ENCODE measurements at places on chromosomes 4 and X.

- peak; percentile 72 for DNase-seq
Measured at GRCh38 chr4:123505095-123506010, 108.8 kb downstream of the SPRY1 start.

DNA sequence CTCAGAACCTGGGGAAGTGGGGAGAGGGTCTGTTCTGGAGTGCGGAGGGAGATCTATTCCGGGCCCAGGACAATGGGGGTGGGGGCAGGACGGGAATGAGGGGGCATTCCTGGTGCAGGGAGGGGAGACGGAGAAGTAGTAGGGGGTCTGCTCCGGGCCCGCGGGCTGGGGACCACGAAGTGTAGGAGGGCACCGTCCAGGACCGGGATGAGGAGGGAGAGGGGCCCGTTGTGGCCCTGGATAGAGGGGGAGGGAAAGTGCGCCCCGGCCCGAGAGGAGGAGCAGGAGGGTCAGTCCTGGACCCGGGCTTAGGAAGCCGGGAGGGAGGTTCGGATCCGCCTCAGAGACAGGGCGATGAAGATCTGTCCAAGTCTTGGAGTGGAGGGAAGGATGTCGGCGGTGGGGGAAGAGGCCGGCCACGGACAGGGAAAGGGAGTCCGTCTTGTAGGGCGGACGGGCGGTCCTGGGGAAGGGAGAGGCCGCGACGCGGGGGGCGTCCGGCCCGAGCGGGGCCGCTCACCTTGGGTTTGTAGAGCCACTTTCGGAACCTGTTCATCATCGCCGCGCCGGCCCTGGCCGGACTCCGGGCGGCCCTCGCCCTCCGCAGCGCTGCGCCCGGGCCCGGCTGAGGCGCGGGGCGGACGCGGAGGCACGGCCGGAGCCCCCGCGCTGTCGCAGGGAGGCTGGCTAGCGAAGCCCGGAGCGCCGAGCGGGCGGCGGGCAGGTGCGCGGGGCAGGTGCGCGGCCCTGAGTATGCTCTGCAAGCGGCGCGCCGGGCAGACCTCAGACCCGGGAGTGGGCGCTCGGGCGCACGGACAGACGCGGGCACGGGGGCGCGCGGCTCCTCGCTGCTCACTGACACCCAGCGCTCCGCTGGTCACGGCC lies at the start of gene ZFYVE28:
Gene ZFYVE28, minus strand, starts transcription at position 881 of the 885 bp plus-strand sequence. Its CDS starts 322 bp downstream, at position 559.
- DNase-seq: peak; percentile 29

- DNase-seq: no peak
Measured at GRCh38 chrX:16484338-16484737, 165.6 kb upstream of the S100G start.

- DNase-seq: no peak
Measured at GRCh38 chr4:127685292-127685691, 44.9 kb upstream of the SLC25A31 start.

GRCh38 chr4:76626686-76627465 lies 191.8 kb downstream of the SHROOM3 start:
- no peak for DNase-seq

DNA sequence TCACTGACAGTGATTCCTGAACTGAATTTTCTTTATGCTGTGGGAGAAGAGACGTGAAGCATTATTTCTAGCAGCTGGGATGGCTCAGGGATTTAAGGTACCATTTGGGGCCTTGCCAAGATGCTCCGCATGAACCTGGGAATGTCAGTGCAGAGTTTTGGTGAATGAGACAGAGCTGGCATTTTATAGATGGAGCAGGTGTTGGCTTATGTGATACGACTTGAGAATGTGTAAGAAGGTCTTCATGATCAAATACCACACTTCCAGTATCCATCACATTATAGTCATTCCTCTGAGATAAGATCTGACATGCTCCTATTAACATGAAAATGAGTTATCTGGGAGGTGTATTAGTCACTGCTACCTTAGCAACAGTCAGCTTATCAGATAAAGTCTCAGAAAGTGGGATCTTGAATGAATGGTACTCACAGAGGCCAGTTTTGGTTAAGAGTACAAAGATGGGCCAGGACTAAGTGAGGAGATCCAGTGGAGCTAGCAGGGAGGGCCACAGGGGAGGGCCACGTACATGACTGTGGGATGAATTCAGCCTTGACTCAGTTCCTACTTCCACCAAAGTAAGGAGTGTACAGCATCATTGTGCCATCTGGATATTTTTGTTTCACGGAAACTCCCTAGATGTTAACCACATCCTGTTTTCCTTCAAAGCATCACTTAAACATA lies 116.7 kb downstream of the SPCS3 start:
- DNase-seq: no peak

- DNase-seq: no peak
Measured at GRCh38 chr4:10787365-10787764, 102.8 kb upstream of the CLNK start.

- DNase-seq: no peak
Measured at GRCh38 chr4:53861856-53862610, 202.4 kb downstream of the CHIC2 start.

DNA sequence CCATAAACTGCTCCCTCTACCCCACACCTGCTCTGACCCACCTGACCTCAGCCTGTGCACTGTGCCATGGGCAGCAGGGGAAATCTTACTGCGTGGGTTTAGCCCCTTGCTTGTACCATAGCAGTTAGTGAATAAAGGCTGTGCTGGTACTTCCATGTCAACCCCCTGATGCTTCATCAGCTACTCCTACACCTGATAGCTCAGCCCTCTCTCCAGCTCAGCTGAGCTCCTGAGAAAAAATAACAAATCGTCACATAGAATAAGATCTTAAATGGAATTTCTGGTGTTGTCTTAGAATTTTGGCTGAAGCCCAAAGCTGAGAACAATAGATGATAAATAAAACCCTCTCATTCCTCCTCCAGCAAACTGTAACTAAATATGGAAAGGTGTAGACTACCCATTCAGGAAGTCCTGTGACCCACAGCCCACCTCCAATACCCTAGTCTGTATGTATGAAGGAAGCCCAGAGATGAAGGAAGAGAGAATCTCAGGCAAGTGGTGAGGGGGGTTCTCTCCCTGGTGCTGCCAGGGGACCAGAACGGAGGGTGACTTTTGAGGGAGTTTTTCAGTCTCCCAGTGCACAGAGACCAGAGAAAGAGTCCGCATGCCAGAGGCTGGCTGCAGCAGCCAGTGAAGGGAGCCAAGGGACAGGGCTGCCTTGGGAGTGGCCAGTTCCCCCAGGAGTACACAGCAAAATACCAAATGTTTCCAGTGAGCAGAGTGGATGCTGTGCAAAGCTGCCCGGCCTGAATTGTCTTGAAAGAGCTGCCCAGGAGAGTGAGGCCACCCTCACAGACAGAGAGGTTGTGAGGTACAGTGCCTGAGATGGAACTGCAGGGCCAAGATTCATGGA lies 227.3 kb downstream of the QDPR start:
- DNase-seq: no peak

DNA sequence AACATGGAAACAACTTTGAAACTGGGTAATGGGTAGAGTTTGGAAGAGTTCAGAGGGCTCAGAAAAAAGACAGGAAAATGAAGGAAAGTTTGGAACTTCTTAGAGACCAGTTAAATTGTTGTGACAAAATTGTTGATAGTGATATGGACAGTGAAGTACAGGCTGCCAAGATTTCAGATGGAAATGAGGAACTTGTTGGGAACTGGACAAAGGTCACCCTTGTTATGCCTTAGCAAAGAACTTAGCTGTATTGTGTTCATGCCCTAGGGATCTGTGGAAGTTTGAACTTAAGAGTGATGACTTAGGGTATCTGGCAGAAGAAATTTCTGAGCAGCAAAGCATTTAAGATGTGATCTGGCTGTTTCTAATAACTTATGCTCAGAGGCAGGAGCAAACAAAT lies 5.1 kb upstream of the ARL13A start:
- no peak for DNase-seq

- DNase-seq: no peak
Measured at GRCh38 chr4:36230534-36230933, 13.8 kb downstream of the ARAP2 start.

DNA sequence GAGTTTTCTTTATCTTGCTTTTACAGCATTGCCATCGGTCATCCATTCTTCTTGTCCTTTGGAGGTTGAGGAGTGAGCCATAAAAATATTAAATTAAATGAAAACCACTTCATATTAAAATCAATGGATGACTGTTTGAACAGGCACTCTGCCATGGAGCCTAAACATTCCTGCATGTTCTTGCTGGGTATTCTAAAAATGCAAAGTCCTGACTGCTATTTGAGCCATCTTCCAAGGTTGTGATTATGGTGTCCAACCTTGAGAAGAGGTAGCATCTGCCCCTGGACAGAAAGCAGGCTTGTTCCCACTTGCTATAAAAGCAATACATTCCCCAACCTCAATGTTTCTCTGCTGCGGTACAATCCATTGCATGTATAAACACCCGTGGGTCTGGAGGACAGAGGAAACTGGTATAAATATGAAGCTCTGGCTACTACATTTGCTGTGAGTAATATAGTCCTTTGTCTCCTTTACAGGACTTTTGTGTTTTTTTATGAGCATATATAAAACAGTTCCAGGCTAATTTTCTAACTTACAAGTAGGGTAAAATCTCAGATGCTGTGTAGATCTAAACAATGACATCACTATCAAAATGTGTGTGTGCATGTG lies 70.9 kb upstream of the FAT4 start:
- no peak for DNase-seq

DNA sequence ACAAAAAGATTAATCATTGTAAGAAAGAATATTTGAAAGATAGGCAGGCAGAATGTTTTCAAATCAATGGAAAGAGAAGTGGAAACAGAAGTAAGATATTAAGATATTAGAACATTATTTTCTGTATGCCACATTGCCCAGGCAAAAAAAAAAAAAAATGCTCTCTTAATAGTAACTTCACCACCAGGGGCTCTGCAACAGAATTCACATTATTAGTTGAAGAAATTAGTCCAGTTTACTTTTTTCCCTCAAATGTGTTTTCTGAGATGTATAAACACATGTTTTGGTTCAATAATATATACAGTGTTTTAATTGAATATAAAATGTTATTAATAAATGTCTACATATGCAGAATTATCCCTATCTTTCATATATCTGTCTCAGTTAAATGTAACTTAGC lies 78.0 kb upstream of the ADAD1 start:
- DNase-seq: no peak

DNA sequence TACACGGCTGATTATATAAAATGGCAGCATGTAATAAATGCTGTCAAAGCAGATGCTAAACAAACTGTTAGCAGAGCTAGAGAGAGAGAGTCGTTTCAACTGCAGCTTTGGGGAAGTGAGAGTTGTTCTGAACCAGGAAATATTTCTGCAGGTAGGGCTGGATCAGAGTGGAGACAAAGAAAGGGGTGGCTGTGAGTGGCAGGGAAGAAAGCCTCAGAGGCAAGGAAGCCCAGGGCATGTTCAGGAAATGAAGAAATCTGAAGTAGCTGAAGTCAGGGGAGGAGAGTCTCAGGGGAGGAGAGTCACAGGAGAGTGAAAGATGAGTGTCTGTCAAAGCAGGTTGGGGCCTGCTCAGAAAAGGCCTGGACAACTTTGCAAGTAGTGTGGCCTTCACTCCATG lies 48.4 kb upstream of the RPS6KA3 start:
- no peak for DNase-seq

DNA sequence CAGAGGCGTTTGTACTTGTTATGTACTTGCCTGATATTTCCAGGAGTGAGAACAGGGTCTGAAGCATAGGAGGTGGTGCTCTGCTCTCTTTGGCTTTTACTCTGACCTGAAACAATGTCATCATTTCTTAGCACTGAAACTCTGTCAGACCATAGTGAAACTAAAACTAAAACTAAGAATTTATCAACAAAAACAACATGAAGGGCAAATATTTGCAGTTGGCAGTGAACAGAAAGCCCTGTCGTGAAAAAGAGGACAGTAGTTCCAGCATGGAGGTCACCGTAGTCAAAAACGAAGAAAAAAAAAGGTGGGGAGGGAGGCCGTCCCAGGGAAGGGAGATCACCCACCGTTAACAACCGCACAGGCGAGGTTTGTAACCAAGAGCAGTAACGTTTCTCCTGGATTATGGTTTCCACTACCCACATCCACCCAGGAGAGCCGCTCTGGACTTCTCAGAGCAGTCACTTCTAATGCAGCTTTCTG lies 97.5 kb downstream of the ANK2 start:
- DNase-seq: no peak

DNA sequence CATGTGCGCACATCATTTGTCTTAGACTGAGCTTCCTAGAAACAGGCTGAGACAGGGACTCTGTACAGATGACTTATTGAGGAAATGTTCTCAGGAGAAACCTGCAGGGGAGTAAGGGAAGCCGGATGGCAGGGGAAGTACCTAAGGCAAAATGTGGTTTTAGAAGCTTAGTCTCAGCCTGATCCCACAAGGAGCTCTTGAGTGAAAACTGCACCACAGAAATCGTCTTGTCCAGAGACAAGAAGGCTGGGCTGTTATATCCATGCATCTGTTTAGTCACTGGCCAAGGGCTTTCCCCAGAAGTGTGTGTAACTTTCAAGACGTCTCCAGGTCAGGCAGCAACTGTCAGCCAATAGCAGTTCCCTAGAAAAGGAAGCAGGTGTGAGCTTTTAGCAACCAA lies 86.0 kb downstream of the FUNDC1 start:
- DNase-seq: no peak

DNA sequence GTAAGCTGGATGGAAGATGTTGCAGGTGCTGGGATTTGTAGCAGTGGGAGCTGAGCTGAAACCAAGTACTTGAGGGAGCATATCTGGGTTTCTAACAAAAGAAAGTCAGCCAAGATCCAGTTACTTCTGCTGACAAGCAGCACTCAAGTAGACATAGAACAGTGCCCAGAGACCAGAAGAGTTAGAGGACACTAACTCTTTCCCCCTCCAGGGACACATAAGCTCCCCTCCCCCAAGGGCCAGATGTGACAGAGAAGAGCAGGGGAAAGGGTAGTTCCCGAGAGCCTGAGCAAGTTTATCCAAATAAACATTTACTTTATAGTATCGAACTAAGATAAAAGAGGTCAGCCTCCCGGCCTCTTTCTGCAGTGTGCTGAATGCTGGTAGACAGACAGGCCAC lies 12.2 kb downstream of the TRPC3 start:
- DNase-seq: no peak

DNA sequence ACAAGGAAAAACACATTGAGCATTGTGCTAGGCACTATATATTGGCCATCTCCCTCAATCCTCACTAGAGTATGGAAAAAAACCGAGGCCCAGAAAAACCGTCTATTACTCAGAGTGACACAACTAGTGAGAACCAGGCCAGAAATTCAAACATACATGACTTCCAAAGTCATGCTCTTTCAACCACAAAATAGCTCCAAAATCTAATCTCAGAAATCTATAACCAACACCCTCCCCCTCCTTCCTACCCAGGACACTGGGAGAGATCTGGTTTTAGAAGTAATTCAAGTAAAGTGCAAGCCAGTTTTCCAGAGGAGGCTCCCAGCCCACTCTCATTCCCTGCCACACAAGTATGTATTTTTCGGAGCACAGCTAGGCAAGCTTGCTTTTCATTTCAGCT lies 7.6 kb downstream of the HS3ST1 start:
- DNase-seq: no peak

DNA sequence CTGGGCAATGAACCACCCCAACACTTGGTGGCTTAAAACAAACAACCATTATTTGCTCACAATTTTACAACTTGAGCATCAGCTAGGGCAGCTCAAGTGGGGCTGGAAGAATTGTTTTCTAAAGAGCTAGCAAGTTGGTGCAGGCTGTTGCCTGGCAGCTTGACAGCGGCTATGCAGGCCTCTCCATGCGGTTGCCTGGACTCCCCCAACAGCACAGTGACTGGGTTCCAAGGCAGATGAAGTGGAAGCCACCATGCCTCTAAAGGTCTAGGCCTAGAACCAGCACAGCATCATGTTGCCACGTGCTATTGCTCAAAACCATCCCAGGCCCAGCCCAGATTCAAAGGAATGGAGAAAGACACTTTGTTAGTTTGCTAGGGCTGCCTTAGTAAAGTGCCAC lies 114.8 kb downstream of the BCOR start:
- peak; percentile 12 for DNase-seq

Measured in HT-29 (cell line).